ENCODE measurements at places on chromosomes 4 and X.

DNA sequence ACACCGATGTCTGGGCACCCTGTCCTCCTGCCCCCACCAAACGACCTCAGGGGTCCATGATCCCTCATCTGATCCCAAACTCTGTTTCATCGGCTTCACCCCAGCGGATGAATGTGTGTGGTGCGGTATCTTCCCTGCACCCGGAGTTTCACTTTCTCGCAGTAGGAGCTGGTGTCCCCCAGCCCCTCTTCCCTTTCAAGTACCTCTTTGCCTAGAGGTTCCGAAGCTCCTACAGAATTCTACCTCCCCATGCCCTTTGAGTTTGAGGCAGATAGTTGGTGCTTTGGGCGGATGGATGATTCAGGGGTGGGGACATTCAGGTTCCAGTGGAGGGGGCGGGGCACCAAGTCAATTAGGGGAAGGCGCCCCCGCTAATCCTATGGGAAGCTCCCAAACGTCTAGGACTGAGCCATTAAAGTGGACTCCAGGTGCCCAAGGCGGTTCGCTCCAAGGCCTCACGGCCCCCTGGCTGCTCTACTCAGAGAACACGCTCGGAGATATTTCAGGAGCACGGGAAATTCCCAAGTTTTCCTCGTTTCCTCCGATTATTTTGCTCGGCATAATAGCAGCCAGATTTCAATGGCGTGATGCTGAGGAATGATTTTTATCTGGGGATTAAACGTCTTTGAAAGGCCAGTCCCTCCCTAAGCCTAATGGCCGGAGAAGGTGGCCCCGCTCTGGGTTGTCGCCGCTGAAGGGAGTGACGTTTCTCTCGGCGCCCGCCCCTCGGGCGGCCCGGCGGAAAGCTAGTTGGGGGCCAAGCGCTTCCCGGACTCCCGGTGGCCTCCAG, 1.3 kb downstream of the MSX1 start:
- DNase-seq, result no peak

- peak; percentile 65 for DNase-seq
Measured at GRCh38 chr4:122458625-122459024, 2.1 kb upstream of the IL2 start.

DNA sequence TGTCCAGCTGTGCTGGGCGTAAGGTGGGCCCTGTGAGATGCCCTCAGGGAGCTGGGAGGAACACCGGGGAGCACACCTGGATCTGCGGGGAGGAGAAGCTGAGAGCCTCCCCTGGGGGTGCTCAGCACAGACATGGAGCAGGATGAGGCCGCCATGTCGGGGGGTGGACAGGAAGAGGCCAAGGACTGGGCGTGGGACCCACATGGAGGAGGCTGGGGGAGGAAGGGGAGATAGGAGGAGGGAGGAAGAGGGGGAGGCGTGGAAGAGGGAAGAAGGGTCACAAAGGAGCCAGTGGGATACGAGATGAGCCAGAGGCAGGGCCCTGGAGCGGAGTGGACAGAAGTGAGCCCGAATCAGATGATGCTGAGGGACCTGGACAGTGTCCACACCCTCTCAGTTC, 66.3 kb downstream of the ZFYVE28 start:
- no peak for DNase-seq

DNA sequence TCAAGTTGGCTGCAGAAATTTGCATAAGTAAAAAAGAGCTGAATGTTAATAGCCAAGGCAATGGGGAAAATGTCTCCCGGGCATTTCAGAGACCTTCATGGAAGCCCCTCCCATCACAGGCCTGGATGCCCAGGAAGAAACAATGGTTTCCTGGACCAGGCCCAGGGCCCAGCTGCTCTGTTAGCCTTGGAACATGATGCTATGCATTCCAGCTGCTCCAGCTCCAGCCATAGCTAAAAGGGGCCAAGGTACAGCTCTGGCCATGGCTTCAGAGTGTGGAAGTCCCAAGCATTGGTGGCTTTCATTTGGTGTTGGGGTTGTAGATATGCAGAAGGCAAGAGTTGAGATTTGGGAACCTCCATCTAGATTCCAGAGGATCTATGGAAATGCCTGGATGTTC, 508.3 kb downstream of the SPRY1 start:
- no peak for DNase-seq

DNA sequence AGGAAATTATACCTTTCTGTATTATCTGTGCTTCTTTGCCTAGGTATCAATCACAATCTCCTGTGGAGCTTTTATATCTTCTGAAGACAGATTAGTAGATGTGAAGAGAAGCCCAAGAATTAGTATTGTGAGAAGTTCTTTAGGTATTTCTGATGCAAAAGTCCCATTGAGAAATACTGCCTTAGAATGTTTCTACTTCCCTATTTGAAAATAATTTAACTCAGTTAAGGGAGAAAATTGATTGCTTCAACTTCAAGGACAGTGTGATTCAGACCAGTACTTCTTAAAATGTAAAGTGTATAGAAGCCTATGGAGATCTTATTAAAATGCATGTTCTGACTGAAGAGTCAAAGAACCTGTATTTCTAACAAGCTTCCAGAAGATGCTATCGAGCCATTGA, 9.0 kb downstream of the EIF1AX start:
- no peak for DNase-seq

- DNase-seq, result peak; percentile 55
Measured at GRCh38 chrX:136687457-136687856, 39.5 kb downstream of the CD40LG start.

GRCh38 chrX:3576886-3577501, 136.5 kb downstream of the PRKX start:
- DNase-seq, result no peak

DNA sequence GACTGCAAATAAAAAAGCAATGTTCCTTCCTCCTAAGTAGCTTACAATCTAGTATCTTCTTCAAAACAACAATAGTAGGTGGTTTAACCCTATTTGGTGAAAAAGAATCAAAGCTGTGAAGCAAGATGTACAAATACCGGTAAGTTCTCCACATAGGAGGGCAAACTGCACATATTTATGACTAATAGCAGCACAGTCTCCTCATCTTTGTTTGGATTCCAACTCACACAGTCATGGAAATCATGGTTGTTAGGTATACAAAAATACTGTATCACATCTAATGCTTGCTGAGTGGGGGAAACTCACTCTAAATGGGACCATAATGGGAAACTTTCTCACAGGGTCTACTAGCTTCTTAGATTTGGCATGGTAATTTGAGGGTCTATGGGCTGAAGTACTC, 597.2 kb downstream of the INPP4B start:
- DNase-seq, result no peak

GRCh38 chr4:10715135-10715534, 30.6 kb upstream of the CLNK start:
- no peak for DNase-seq

DNA sequence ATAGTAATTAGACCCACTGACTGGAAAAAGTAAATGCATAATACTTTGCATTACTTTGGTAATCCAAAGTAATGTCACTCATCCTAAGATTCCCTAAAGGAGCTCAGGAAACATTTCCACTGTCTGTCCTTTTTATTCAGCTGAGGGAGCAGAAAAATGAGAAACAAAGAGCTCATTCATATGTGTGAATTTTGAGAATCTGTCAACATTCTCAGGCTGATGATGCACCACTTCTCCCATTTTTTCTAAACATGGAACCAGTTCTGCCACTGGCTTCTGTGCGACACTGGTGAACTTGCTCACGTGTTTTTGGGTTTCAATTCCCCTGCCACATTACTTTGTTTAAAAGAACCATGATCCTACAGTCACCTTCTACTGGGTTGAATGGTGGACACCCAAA, 28.4 kb upstream of the ADH7 start:
- DNase-seq, result no peak

DNA sequence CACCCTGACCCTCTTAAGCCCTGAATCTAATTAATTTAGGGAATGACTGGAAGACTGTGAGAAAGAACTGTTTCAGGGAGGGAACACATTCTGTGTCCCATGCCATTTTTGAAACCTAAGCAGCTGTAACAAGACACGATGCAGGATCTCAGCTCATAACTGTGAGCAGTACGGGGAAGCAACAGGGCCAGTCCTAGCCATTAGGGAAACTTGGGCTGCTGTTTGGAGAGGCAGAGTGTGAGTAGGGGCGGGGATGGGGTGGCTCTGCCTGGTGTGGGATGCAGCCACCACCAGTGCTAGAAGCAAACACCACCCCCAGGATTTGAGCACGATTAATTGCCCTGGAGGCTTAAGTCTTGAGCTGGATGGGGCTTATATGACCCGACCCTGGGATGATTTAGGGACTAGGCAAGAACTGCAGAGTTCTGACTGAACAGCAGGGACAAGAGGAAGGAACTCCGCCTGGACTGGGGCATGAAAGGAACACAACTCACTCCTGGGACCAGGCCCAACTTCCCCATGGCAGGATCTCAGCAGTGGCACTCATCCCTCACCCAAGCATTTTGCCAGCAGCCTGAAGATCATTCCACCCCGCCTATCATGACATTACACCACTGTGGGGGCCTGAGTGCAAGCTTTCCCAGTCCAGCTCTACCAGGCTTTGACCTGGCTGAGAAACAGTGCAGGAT, 43.1 kb downstream of the ATRX start:
- no peak for DNase-seq

DNA sequence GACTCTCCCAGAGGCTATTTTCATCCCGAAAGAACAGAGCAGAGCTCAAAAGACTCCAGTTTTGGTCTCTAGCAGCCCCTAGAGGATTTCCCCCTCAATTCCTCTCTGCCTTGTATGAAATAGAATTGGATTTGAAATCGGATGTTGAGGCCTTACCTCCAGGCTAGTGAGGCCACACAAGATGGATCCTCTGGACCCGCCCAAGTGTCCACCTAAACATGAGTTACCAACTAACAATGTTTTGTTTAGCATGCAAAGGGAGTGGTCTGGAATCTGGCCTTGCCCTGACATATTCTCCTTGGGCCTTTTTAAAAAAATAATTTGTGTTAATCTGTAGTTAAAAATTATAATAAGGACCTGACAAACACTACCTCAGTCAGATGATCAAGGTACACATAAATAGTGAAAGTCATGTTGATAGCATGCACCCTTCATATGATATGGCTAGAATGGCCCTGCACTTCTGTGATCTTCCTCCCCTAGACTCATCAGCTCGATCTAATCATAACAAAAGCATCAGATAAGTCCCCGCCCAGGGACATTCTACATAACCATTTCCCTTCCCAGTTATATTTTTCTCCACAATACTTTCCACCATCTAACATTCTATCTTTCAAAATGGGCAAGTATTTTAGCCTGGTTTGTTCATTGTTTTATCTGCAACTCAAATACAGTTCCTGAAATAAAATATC, 6.5 kb downstream of the TLR8 start:
- no peak for DNase-seq

GRCh38 chrX:54550821-54551220, 20.8 kb downstream of the GNL3L start:
- no peak for DNase-seq

DNA sequence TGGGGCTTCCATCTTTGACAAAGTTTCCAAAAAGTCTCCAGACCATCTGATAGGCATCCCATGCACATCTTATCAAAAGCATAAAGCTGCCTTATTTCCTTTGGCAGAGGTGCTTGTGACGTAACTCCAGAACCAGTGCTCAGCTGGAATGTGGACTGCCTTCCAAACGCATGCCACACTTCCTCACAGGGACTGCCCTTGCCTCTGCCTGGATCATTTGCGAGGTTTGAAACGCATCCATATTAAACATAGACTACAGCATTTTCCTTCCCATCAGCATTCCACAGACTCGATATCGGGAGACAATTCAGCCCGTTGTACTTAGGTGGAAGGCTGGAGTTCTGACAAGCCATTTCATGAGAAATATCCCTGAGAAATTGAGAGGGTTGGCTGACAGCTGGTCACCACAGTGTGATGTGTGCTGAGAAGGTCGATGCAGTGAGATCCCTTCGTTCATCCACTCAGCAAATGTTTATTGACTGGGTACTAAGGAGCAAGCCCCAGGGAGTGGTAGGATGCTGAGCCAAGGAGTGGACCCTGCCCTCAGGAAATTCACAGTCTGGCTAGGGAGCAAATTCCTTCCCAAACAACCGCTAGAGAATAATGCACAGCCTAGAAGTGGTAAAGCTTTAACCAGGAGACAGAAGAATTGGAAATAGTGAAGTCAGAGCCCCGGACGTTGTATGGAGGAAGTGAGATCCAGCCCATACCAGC, 376.0 kb downstream of the BCOR start:
- DNase-seq, result no peak

GRCh38 chrX:28303486-28303885, 283.8 kb upstream of the IL1RAPL1 start:
- no peak for DNase-seq

DNA sequence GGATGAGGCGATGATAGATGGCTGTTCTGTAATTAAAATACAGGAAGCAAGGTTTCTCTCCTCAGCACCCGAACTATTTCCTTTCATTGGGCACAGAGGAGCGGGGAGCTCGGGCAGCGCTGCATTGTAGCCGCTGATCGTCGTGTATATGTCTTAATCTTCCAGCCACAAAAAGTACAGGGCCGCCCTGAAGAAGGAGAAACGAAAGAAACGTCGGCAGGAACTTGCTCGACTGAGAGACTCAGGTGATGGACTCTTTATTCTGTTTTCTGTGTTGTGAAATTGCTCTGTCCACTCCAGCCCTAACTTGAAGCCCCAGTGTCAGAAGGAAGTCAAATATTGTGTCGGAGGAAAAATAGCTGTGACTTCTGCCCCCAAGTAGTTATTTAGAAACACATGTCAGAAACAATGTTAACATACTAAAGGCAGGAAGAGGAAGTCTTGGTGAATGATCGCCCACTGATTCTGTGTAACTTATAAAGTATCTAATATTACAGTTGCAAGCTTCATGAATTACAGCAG, 546 bp downstream of the ZRSR2 start:
- DNase-seq, result no peak

DNA sequence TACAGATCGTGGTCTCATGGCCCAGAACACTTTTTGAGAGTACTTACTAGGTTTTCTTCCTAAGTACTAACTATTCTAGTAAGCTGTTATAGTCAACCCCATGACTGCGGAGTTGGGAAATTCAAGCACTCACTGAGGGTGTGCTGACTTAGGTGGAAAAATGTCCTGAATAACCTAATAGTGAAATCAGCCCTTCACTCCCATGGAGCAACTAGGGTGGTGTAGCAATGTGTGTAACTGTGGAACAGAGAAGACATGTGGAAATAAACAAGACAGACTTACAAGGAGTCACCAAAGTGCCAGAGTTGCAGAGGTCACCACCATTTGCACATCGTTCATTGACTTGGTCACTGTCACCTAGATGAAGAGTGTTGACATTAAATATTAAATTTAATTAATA, 12.1 kb upstream of the VSIG4 start:
- no peak for DNase-seq

GRCh38 chr4:101205916-101206315, 141.4 kb downstream of the PPP3CA start:
- peak; percentile 59 for DNase-seq

GRCh38 chr4:1115528-1116293, 2.3 kb upstream of the RNF212 start:
- DNase-seq, result no peak

All from CD4-positive, alpha-beta T cell treated with Interleukin-17A for 1 hour (primary cell).